ENCODE measurements at places on chromosomes 6 and 20.

- DNase-seq, result no peak
These were observed 7.0 kb upstream of the FOXF2 start for GRCh38 chr6:1382331-1382882.

GRCh38 chr6:28980852-28981430, 24.2 kb downstream of the ZNF311 start:
- DNase-seq, result no peak

GRCh38 chr6:129500958-129501739, 208.8 kb downstream of the ARHGAP18 start:
- no peak for DNase-seq

DNA sequence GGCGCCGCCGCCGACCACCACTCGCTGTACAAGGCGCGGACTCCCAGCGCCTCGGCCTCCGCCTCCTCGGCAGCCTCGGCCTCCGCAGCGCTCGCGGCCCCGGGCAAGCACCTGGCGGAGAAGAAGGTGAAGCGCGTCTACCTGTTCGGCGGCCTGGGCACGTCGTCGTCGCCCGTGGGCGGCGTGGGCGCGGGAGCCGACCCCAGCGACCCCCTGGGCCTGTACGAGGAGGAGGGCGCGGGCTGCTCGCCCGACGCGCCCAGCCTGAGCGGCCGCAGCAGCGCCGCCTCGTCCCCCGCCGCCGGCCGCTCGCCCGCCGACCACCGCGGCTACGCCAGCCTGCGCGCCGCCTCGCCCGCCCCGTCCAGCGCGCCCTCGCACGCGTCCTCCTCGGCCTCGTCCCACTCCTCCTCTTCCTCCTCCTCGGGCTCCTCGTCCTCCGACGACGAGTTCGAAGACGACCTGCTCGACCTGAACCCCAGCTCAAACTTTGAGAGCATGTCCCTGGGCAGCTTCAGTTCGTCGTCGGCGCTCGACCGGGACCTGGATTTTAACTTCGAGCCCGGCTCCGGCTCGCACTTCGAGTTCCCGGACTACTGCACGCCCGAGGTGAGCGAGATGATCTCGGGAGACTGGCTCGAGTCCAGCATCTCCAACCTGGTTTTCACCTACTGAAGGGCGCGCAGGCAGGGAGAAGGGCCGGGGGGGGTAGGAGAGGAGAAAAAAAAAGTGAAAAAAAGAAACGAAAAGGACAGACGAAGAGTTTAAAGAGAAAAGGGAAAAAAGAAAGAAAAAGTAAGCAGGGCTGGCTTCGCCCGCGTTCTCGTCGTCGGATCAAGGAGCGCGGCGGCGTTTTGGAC, 2.0 kb downstream of the SOX4 start:
- DNase-seq, result no peak

DNA sequence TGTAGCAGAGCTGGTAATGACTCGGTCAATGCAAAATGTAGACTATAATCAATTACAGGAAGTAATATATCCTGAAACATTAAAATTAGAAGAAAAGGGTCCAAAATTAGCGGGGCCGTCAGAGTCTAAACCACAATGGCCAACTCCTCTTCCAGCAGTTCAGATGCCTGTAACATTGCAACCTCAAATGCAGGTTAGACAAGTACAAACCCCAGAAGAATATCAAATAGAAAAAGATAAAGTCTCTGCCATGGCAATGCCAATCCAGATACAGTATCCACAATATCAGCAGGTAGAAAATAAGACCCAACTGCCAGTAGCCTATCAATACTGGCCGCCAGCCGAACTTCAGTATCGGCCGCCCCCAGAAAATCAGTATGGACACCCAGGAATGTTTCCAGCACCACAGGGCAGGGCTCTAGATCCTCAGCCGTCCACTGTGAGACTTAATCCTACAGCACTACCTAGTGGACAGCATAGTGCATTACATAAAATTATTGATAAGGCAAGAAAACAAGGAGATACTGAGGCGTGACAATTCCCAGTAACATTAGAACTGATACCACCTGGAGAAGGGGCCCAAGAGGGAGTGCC, 158.4 kb downstream of the GPX5 start:
- no peak for DNase-seq

DNA sequence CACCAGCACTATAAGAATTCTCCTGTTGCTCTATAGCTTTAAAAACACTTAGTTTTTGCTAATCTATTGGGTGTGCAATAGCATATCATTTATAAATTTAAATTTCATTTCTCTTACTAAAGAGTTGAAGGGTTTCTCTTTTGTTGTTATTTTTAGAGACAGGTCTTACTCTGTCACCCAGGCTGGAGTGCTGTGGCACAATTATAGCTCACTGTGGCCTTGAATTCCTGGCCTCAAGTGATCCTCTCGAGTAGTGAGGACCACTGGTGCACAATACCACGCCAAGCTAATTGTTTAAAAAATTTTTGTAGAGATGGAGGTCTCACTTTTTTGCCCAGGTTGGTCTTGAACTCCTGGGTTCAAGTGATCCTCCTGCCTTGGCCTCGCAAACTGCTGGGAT, 6.2 kb upstream of the WRNIP1 start:
- DNase-seq, result no peak

GRCh38 chr6:53691667-53692133, 26.1 kb upstream of the KLHL31 start:
- DNase-seq, result no peak

GRCh38 chr20:24134284-24134683, 145.7 kb upstream of the GGTLC1 start:
- DNase-seq, result no peak

DNA sequence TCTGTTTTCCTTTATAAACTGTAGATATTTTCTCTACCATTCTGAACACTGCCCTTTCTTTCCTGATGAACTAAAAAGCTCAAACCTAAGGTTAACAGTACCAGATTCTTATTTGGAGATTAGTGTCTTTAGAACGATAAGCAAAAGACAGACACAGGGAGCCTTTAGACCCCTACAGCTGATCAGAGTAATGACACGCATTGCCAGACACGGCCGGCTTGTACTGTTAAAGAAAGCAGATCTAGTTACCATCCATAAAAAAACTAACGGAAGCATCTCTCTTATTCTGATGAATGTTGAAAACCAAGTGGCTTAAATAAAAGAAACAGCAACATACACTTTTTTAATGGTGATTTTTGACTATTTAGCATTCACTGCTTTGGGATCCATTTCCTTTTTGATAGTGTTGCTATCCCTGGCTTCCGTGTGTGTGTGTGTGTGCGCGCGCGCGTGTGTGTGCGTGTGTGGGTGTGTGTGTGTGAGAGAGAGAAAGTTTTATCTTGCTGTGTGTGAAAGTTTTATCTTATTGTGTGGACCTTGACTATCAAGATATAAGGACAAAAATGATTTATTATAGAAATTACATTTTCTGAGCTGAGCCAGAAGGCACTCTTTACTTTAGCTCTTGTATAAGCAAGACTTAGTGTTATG, 95.6 kb upstream of the SLC35B3 start:
- no peak for DNase-seq

DNA sequence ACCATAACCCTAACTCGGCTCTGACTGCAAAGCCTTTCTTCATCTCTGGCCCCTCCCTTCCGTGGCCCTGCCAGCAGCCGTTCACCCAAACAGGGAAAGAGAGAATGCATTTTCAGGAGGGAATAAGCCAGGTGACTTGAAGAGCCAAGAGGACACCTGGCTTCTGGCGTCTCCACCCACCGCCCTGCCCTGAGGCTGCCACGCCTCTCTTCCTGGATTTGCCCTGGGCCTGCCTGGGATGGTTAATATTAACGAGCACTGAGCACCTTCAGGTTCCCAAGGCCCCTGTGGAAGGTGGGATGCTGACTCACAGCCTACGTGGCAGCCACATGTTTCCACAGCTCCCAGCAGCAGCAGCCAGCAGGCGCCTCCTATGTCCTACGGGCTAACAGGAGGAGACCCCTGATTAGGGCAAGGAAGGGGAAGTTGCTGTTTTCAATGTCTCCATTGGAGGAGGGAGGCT, 138.0 kb upstream of the RREB1 start:
- DNase-seq, result no peak

DNA sequence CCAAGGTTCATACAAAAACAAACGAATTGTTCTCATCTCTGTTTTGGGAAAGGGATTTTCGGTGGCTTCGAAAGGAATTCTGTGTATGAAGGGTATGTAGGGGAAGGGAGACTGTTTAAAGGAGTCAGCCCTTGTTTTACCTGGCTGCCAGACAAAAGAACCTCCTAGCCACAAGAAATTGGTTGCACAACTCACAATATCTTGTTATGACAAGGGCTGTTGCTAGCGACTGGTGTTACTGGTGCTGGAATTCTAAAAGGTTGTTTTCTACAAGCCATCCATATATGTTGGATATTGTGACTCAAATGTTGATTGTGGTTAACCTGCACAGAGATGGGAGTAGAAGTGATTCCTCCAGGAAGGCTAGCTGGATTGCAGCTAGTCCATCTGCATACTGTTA, 34.6 kb upstream of the CITED2 start:
- DNase-seq, result no peak

GRCh38 chr6:169229615-169230321, 23.9 kb downstream of the THBS2 start:
- no peak for DNase-seq

- no peak for DNase-seq
These were observed 213.7 kb upstream of the CITED2 start for GRCh38 chr6:139588076-139588639.

DNA sequence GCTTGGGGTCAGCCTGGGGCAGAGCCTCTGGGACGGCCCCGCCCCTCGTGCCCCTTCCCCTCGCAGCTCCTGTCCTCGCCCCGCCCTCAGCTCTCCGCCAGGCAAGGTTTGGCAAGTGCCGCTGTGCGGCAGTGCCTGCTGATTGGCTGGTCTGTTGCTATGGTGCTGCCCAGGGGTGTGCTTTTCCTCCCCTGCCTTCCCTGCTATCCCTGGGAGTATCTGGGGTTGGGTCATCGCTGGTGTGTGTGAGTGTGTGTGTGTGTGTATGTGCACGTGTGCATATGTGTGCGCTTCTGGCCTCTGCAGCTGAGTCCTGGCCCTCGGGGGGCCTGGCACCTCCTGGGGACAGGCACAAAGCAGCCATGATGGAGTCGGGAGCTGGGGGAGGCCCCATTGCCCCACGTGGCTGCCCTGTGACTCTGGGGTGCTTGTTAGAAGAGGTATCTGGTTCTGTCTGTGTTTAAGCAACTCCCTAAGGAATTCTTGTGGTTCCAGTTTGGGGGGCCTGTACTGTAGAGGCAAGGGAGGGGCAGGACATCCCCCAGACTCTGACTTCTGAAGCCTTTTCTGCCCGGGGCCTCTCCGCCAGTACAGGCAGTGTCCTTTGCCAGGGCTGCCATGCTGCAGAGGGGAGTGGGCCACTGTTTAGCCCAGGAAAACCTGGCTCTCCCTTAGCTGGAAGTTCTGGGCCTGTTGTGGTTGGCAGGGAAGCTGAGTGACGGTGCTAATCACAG, 6.9 kb downstream of the RTEL1 start:
- no peak for DNase-seq

DNA sequence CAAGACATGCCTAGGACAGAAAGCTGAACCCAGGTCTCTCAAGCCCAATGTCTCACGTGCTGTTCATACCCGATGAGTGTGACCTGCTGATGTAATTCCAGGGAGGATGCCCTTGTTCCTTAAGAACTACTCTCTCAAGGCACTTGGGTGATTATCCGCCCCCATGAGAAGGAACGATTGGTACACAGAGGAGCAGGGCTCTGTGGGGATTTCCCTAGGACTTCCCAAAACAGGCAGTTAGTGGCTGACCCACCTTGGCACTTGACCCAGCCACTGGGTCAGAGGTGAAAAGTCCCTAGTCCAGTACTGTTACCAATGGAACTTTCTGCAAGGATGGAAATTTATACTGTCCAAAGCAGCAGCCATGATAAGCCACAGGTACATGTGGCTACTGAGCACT, 9.2 kb upstream of the BPIFB6 start:
- DNase-seq, result no peak

GRCh38 chr6:51743999-51744398, 343.4 kb downstream of the PKHD1 start:
- no peak for DNase-seq

GRCh38 chr6:21190701-21191100, 402.9 kb upstream of the SOX4 start:
- DNase-seq, result no peak

DNA sequence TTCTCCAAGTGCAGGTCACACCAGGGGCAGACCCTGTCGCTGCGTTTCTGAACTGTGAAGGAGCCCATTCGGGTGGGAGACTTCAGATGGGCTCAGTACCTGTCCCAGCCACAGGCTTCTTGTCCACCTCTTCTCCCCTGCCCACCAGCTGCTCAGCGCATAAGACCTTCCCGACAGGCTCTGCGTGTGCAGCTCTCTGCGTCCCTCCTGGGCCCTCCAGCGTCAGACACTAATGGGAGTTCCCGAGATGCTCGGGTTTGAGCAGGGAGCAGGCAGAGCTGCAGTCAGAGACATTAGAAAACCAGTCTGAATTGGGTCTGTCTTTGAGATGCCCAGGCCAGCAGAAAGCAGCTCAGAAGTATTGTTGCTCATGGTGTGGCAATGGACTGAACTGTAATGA, 50.4 kb downstream of the TCP11 start:
- DNase-seq, result no peak

DNA sequence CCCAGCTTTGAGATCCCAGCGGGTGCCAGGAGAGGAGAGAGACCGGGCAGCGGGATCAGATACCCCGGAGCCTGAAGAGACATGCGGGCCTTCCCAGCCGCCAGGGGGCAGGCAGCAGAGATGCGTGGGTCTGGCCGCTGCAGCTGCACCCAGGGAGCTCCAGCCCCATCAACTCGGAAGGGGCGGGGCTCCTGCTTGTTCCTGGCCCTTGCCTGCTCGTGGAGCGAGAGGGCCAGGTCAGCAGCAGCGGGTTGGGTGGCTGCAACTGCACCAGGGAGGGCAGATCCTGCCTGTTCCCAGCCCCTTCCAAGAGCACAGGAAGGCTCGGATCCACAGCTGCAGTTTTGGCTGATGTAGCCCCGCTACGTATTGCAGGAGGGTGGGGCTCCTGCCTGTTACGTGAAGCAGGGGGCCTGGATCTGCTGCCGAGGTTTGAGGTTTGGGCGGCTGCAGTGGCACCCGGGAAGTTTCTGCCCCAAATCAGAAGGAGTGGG, 532.8 kb downstream of the RFPL4B start:
- no peak for DNase-seq

GRCh38 chr6:149293244-149293643, 24.3 kb upstream of the TAB2 start:
- DNase-seq, result no peak

GRCh38 chr6:55046869-55047422, 127.4 kb upstream of the HCRTR2 start:
- no peak for DNase-seq

Data from esophagus squamous epithelium (tissue), 5 donors.